ENCODE measurements at places on chromosomes 1 and 21. TPM values are rescaled to one million over a fixed set of nuclear protein-coding genes. Genes with fewer than 3 reads are reported as not detected.

The FCN3 gene
- polyA plus RNA-seq: 0.66 TPM

The CYYR1 gene
- 25.1 TPM for polyA plus RNA-seq

The PKP1 gene
- 0.19 TPM for polyA plus RNA-seq

The C1orf74 gene
- polyA plus RNA-seq: 2.8 TPM

The BCAN gene
- polyA plus RNA-seq: 2.3 TPM

The CASQ2 gene
- polyA plus RNA-seq: not detected

The FAM110D gene
- 0.39 TPM for polyA plus RNA-seq

The GSTM1 gene
- not detected for polyA plus RNA-seq

The ATF3 gene
- 12.6 TPM for polyA plus RNA-seq

The IL19 gene
- polyA plus RNA-seq: not detected

The SYT2 gene
- 2.4 TPM for polyA plus RNA-seq

The RPL22 gene
- 818 TPM for polyA plus RNA-seq

The TCHHL1 gene
- not detected for polyA plus RNA-seq

The RHEX gene
- not detected for polyA plus RNA-seq

The LZIC gene
- polyA plus RNA-seq: 22.3 TPM

The FAM43B gene
- polyA plus RNA-seq: 0.66 TPM

The DNAJC6 gene
- polyA plus RNA-seq: 2.4 TPM

The MANEAL gene
- 2.3 TPM for polyA plus RNA-seq

The AMY1C gene
- polyA plus RNA-seq: not detected

All from GM23338 (cell line).